Smooth muscle cell of the brain vasculature (primary cell): ENCODE measurements at places on chromosomes 4 and X.

DNA sequence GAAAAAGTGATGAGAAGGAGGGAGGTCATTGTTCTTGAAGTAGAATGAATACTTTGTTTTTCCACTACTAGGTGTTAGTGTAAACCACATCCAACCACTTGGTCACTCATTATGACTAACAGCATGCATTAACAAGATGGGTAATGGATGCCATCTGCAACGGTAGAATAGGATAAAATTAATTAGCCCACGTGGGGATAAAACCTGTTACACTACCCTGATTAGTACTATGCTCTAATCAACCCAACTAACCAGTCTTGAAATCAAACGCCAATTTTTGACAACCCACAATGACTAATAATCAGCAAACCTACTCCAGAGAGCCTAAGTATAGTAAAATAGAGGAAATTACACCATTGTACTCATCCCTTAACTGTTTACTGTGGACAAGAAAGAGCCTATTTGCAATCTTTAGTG lies 93.4 kb upstream of the MCF2 start:
- no peak for DNase-seq

- DNase-seq = no peak
Measured at GRCh38 chr4:137283737-137284136, 248.6 kb downstream of the PCDH18 start.

DNA sequence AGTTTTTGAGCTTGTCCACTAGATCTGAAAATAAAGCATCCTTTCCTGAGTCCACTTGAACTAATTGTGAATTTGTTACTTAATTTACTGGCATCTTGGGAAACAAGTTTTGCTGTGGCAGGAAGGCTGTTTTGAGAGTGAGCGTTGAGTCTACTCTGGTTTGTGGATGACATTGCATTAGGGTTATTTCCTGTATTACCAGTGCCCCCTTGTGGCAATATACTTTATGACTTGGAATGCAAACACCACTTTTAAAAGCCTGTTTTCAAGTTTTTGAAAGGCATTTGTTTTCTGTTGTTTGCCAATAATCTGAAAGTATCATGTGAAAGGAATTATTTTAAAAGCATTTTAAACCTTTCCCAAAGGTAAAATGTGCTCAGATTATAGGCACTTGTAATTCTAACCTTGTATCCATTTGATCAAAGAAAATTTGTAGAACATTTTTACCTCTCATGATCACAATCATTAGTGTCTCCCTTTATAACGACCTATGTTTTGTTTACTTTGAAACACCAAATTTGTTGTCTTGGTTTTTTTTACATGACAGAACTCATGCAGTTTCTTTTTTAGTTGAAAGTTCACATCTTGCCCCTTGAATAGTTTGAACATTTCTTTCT lies 18.0 kb upstream of the CYP2U1 start:
- peak; percentile 60 for DNase-seq

DNA sequence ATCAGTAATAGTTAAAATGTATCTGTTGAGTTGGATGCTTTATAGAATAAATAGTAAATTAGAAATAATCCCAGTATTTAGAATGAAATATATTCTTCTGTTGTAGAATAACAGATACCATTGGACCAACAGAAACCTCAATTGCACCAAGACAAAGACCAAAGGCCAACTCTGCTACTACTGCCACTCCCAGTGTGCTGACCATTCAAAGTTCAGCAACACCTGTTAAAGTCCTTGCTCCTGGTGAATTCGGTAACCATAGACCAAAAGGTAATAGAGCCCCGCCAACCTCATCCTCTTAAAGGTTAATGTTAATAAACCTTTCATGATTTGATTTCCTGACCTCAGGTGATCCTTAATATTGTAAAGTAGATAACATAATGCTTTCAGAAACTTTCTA lies 73.8 kb downstream of the PAQR3 start:
- no peak for DNase-seq

DNA sequence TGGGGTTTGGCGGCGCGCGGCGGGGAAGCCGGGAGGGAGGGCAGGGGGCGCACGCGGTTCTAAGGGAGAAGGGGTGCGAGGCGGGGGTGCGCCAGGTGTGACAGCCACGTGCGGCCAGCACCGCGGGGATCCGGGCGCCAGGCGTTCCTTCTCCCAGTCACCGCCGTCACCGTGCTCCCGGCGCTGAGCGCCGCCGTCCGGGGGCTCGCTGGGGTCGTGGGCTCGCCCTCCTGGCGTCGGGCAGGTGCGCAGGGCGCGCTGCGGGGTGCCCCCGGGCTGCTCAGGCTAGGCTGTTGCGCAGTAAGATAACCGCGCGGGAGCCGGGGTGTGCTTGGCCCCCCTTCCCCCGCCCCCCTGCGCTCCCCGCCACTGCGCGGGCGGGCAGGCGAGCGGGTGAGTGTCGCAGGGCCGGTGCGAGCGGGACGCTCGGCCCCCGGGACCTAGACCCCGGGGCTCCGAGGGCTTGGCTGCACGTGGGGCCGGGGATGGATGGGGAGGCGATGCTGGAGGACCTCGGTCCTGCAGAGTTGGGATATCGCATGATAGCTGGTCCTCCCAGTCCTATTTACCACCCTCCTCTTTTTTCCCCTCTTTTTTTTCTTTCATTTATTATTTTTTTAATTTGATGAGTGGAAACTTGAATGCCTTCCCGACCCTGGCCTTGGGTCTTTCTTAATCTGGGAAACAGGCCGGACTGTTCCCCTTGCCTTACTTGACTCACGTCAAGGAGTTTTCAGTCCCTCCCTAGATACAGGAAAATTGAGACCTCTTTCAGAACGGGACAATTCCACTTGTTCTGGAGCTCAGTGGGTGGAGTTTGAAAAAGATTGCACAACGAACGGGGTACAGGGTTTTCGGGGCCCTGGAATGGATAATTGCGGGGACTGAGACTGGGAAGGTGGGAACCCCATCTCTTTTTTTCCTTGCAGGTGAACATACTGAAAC lies 797 bp downstream of the TXLNG start:
- DNase-seq = no peak

DNA sequence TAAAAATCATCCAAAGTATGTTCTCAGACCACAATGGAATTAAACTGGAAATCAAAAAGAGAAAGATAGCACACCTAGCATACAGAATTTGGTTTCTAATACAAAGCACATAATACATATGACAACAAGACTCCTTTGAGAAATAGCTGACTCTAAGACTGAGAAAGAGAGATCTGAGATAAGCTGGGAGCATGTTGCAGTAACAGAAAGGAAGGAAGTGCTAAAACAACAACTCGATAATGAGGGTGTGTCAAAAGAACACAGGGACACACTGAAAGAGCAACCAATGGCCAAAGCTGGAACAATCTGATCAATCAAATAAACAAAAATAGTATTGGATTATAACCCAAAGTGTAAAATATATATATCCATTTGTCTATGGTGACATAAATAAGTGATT lies 586.6 kb downstream of the C4orf33 start:
- no peak for DNase-seq

GRCh38 chrX:152177497-152178269 lies 39.3 kb upstream of the MAGEA10 start:
- DNase-seq = no peak

- DNase-seq = no peak
Measured at GRCh38 chr4:89077761-89078160, 20.8 kb upstream of the FAM13A start.

GRCh38 chr4:151238477-151238876 lies 38.5 kb upstream of the PRSS48 start:
- DNase-seq = no peak
